ENCODE measurements at places on chromosomes 6 and 20.
A peak's percentile ranks its signal among the peaks of the same experiment; 100 is the strongest.

- no peak for DNase-seq
Observed at GRCh38 chr6:25218346-25218745, 60.8 kb upstream of the CARMIL1 start.

GRCh38 chr6:115078555-115078954 lies 735.7 kb upstream of the HS3ST5 start:
- no peak for DNase-seq

- DNase-seq, result no peak
Observed at GRCh38 chr6:81098109-81098814, 654.2 kb downstream of the TENT5A start.

- no peak for DNase-seq
Observed at GRCh38 chr20:51500311-51500710, 42.2 kb downstream of the NFATC2 start.

- no peak for DNase-seq
Observed at GRCh38 chr20:7240490-7240889, 473.0 kb downstream of the BMP2 start.

DNA sequence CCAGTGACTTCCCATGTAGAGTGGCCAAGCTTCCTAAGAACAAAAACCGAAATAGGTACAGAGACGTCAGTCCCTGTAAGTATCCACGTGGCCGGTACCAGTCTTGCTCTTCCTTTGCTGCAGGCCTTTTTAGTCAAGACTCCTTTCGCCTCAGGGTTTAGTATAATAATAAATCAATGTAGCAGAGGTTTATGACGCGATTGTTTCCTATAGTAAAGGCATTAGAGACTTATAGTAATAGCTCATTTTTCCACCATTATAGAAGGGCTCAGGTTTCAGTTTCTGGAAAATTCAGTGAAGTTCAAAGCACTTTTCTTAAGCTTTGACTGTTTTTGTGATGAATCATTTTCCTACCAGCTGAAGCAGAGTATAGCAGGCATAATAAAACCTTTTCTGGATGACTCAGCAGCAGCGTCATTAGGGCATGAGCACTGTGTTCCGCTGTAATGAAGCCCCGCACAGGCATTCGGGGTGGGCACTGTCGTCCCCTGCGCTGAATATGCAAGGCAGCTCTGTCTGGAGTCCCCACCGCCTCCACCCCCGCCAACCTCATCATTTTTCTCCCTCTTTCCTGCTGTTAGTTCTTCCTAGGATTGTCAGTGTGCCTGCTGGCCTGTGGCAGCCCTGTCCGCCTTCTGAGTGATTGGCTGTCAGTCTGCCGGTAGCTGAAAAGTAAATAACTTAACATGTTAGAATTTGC lies 51.3 kb downstream of the PTPN1 start:
- no peak for DNase-seq

DNA sequence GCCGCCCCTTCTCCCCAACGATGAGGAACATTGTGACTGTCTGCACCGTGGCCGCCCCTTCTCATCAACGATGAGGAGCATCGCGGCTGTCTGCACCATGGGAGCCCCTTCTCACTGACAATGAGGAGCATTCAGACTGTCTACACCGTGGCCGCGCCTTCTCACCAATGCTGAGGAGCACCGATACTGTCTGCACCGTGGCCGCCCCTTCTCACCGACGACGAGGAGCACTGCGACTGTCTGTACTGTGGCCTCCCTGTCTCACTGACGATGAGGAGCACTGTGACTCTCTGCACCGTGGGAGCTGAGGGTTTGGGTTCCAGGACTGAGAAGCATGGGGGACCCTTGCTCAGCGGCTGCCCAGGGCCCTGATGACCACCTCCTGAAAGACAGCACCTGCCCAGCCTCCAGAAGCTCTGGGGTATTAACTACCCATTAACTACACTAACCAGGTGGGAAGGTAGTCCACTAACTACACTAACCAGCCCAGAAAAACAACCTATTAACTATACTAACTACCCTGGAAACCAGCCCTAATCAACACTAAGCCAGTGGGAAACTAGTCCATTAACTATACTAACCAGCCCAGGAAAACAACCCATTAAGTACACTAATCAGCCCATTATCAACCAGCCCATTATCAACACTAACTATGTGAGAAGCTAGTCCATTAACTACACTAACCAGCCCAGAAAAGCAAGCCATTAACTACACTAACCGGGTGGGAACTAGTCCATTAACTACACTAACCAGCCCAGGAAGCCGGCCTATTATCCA lies 116.9 kb downstream of the TAF4 start:
- no peak for DNase-seq

GRCh38 chr6:168155193-168155592 lies 76.2 kb upstream of the FRMD1 start:
- DNase-seq, result no peak

GRCh38 chr6:40425192-40425919 lies 161.8 kb downstream of the LRFN2 start:
- peak; percentile 53 for DNase-seq

DNA sequence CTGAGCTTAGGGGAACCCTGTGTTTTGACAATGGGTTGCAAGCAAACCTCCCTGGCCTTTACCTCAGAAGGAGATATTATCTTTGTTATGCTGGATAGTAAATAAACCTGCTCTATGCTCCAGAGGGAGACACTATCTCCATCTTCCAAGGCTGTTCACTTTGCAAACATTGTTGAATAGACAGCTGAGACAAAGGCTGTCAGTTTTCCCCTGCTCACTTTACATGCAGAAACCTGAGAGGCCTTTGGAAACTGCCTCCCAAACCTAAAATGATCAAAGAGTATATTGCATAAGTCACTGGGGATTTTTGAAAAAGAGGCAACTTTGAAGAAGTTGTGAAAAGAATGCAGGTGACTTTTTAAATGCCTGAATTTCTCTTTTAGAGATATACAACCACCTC lies 61.6 kb downstream of the MRAP2 start:
- no peak for DNase-seq

DNA sequence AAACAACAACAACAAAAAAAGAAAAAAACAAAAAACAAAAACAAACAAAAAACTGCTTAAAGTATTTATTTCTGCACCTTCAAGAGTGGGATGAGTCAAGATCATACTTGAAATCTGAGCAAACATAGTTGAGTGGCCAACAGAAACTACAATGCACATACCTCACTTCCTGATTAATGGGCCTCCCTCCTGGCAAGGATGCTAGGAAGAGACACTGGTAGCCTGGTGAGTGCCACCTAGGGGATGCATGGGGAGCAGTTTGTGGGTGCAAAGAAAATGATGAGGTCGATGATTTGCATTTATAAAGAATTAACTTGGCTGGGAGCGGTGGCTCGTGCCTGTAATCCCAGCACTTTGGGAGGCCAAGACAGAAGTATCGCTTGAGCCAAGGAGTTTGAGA lies 808.1 kb downstream of the MAFB start:
- DNase-seq, result no peak

DNA sequence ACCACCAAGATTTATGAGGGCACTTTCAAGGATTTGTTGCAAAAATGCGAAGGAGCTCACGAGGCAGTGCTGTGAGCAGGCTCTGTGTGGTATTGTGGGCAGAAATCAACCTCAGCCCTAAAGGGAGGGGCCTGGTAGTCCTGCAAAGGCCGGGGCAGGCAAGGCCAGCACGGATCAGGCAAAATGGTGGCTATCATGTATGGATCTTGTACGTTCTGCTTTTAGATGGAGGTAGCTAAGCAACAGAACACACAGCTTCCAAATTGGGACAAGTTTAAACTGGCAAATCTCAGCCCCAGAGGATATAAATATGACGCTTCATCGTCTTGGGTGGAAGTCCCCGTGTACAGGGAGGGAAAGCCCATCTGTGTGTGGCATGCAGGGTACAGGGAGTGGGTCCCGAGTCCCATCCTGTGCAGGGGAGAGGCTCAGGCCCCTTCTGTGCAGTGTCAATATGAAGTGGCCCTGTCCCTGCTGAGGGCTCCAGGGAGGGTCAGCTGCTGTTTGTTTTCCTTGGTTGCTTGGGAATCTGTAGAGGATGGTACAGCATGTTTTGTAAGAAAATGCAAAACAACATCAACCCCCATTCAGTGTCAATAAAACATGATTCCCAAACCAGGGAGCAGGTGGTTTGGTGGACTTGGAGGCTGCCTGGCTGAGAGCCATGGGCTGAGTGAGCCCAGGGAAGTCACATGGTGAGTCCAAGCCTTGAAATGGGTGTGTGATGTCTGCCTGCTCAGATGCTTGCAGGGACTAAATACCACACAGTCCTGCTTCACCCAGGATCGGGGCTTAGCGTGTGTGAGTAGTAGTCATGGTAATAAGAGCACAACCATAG lies 113.0 kb downstream of the SYCP2 start:
- peak; percentile 86 for DNase-seq

DNA sequence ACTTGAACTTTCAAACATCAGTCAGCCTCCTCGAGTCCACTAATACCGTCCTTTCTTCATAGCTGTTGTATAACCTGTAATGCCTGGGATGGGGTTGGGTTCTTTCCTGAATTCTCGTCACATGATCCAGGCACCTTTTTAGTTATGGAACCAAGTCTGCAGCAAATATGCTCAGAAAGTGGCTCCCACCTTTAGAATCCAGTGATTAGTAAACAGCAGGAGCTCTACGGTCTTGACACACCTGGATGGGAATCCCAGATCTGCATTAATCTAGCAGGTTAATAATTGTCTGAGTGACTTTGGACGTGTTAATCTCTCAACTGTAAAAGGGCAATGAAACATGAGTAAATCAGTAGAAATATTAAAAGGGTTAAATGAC lies 729 bp upstream of the ZHX3 start:
- DNase-seq, result no peak

- no peak for DNase-seq
Observed at GRCh38 chr6:30356536-30356935, 11.6 kb downstream of the RPP21 start.

- no peak for DNase-seq
Observed at GRCh38 chr6:33847078-33847477, 43.3 kb upstream of the MLN start.

DNA sequence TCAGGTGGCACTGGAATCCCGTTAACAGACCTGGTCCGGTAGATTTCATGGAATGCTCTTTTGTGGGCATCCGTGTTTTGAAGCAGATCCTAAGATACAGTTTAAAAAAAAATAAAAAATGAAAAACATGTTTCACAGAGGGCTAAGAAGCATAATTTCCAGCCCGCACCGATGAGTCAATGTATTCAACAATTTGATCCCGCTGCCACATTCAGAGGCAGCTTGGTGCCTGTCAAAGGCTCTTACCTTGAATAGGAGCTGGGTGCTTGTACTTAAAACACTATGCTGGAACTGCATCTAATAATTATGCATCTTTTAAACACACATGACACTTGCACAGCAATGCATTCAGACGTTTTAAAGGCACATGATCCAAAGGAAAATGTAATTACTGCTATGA lies 164.8 kb downstream of the SYNE1 start:
- DNase-seq, result no peak

- DNase-seq, result no peak
Observed at GRCh38 chr6:141117874-141118273, 1014.9 kb upstream of the GJE1 start.

Data from SHP77 treated with DMSO at 0.1 percent for 48 hours (cell line).